ENCODE measurements at places on chromosomes 2 and 18. TPM values are rescaled to one million over a fixed set of nuclear protein-coding genes. Genes with fewer than 3 reads are reported as not detected.

Gene EML6
- 1.4 TPM for total RNA-seq

Gene ZNF396
- total RNA-seq, result 3.1 TPM

Gene RTKN
- 32.3 TPM for total RNA-seq

Gene ZCCHC2
- total RNA-seq, result 36.6 TPM

Gene GMCL1
- 11.9 TPM for total RNA-seq

Gene ESPNL
- total RNA-seq, result 0.35 TPM

Gene CPO
- not detected for total RNA-seq

- H3K27me3 ChIP-seq, result no peaks in the 10 kb centered on the region
- H3K4me1 ChIP-seq, result peaks cover 29% of the 10 kb centered on the region
- H3K4me3 ChIP-seq, result peak overlapping the region; percentile 81
- peak; percentile 76 for DNase-seq
- H3K36me3 ChIP-seq, result no peaks in the 10 kb centered on the region
Measured at GRCh38 chr2:223944166-223944702, 901 bp downstream of the WDFY1 start.

DNA sequence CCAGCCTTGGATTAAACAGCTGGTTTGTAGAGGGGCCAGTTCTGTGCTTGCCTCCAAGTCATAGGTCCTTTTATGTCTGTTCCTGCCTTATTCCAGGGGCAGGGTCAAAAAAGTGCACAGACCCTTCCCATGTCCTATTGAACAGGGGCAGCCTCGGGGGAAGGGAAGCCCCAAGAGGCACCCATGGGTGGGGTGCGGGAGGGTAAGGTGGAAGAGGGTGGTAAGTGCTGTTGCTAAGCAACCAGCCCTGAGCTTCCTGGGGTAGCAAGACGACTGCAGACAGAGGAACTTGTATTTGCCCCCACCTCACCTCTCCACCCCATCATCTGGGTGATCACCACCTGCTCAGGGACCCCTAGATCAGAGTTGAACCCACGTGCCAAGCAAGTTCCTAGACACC lies 7.7 kb downstream of the DNMT3A start:
- no peak for DNase-seq
- H3K4me3 ChIP-seq, result no peak overlapping the region
- H3K27me3 ChIP-seq, result no peaks in the 10 kb centered on the region
- H3K27ac ChIP-seq, result no peak overlapping the region
- peaks cover 1% of the 10 kb centered on the region for H3K4me1 ChIP-seq
- no peaks in the 10 kb centered on the region for H3K36me3 ChIP-seq

- H3K36me3 ChIP-seq, result no peaks in the 10 kb centered on the region
- H3K4me1 ChIP-seq, result no peaks in the 10 kb centered on the region
- H3K4me3 ChIP-seq, result no peak overlapping the region
- DNase-seq, result no peak
- no peaks in the 10 kb centered on the region for H3K27me3 ChIP-seq
Measured at GRCh38 chr2:109005686-109006204, 16.7 kb upstream of the EDAR start.

DNA sequence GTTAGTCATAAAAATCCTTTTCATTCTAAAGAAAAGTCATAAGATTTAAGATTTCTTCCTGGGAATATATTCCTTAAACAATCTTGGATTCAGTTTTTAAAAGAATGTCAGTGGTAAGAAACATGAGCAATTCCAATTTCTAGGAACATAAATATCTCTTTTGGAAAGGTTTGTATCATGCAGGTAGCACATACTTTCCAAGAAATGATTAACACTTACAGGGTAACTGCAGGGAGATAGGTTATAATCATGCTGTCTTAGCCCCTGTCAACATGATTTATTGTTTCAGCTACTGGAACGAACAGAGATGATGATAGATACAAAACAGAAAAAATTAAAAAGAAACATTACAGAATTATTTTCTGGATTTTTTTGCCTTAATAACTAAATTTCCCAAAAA lies 1537.7 kb downstream of the LRP1B start:
- DNase-seq, result no peak
- H3K27me3 ChIP-seq, result no peaks in the 10 kb centered on the region
- no peaks in the 10 kb centered on the region for H3K36me3 ChIP-seq
- H3K27ac ChIP-seq, result no peak overlapping the region
- H3K4me3 ChIP-seq, result no peak overlapping the region
- H3K4me1 ChIP-seq, result no peaks in the 10 kb centered on the region

GRCh38 chr18:513826-514530 lies 13.5 kb upstream of the COLEC12 start:
- H3K27me3 ChIP-seq, result no peaks in the 10 kb centered on the region
- H3K4me3 ChIP-seq, result no peak overlapping the region
- no peak overlapping the region for H3K27ac ChIP-seq
- DNase-seq, result no peak
- H3K36me3 ChIP-seq, result no peaks in the 10 kb centered on the region

DNA sequence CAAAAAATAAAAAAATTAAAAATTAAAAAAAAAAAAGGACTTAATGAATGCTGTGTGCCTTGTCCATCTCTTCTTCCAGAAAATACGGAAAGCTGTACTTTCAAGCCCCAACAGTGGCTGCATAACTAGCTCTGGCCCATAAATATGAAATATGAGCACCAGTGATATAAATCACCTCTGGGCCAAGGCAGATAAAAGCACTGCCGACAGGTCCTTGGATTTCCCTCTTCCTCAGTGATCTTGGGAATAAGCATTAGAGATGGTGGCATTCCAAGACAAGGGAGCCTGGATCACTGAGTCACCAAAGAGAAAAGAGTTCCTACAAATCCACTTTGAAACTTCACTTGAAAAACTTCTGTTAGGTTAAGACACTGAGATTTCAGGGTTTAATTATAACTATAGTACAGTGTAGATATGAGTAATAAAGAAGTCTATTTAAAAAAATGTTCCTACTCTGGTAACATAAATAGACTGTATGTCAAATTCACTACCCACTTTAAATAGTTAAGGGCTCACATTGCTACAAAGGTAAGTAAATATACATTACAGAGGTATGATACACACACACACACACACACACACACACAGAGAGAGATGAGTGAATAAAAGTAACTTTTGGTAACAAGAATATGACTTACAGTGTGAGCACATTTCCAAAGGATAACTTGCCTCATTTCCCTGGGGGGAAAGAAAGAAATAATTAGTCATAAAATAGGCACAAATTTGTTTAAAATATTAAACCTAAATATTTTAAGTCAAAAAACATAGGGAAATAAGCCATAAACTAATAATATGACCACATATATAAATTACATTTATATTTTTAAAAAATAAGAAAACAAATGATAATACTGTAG lies 35.6 kb downstream of the PPP3R1 start:
- DNase-seq, result no peak
- H3K27ac ChIP-seq, result no peak overlapping the region
- no peaks in the 10 kb centered on the region for H3K27me3 ChIP-seq

DNA sequence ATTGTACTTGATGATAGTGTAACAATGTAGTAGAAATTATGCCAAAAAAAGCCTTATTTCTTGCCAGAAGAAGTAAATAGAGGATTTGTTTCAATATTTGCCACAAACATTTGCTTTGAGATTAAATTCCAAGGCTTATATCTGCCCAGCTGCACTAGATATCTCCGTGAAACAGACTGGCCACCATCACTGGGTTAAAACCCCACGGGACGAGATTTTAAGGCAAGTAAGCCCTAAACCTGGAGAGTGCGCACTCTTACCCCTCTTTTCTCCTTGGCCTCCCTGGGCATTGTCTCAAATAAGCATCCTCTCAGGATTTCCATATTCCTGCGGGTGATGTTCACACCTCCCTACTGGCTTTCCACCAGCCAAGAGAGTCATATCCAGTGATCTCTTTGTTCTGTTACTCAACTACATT lies 334.4 kb downstream of the AGPS start:
- no peak overlapping the region for H3K27ac ChIP-seq
- H3K36me3 ChIP-seq, result no peaks in the 10 kb centered on the region
- H3K4me1 ChIP-seq, result no peaks in the 10 kb centered on the region
- no peak overlapping the region for H3K4me3 ChIP-seq
